ENCODE measurements at places on chromosomes 4 and X.

- peak; percentile 3 for DNase-seq
Measured at GRCh38 chrX:55119712-55120111, 30.9 kb downstream of the PAGE2 start.

- DNase-seq, result peak; percentile 80
Measured at GRCh38 chrX:17590892-17591740, 146.2 kb upstream of the SCML1 start.

- peak; percentile 40 for DNase-seq
Measured at GRCh38 chr4:119038116-119038841, 97.4 kb upstream of the MYOZ2 start.

GRCh38 chr4:79201971-79202370 is 123.9 kb downstream of the NAA11 start:
- DNase-seq, result no peak

DNA sequence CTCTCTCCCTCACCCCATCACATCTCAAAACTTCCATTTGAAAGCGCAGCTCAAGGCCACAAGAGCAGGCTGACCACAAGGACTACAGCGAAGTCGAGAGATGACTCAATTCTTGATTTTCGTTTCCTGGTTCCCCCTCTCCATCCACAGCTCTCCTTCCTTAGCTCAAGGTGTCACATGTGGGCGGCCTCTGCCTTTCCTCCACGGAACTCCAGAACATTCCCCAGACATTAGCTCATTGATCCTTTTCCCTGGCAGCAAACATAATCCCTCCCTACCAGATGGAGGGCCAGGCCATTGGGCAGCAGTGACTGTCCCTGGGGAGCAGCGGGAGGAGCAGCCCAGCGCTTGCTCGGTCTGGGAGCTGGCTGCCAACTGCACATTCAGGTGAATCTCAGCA is 56.3 kb downstream of the CCDC149 start:
- DNase-seq, result peak; percentile 67

- peak; percentile 11 for DNase-seq
Measured at GRCh38 chrX:65610040-65610439, 57.4 kb upstream of the MSN start.

GRCh38 chr4:1290165-1290977 is 680 bp downstream of the MAEA start:
- peak; percentile 4 for DNase-seq

GRCh38 chrX:103565197-103565596 is 20.1 kb upstream of the TCEAL4 start:
- DNase-seq, result no peak

GRCh38 chrX:3268829-3269228 is 77.6 kb downstream of the MXRA5 start:
- DNase-seq, result peak; percentile 71

DNA sequence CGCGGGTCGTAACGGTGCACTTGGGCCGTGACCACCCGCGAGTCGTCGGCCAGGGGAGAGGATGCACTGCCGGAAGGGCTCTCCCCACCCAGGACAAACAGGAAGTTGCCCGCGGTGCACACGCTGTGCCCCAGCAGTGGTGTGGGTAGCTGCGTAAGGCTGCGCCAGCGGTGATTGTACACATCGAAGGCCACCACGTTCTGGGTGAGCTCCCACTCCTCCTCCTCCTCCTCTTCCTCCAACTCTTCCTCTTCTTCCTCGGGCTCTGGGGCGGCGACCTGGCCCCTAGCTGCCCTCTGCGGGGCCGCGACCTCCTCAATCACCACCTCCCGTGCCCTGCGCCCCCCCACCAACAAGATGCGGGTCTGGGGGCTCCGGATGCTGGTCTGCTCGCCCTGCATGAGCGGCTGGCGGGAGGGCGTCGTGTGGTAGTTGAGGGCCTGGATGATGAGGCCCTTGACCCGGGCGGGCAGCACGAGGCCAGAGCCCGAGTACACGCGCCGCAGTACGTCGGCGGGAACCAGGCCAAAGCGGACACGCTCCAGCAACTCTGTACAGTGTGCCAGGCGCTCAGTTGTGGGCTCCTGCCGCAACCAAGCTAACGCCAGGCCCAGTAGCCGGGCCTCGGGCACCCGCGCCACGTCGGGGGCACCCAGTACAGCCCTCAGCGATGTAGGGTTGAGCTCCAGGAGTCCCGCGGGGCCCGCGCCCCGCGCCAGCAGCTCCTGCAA is 1.4 kb downstream of the KLHL34 start:
- no peak for DNase-seq

DNA sequence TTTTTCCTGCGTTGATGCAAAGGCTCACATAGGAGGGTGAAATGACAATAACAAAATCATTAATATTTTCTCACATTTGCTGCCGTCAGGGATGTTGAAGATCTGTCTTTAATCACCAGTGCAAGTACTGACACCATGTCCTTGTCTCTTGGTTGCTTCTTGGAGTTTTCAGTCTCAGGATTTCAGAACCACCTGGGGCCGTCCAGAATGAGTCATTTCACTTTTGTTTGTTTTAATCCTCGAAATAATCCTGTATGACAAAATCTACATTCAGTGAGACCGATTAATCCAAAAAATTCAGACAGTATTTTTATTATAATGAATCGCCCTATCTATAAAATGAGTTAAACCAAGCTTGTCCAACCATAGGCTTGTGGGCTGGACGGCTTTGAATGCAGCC is 47.2 kb downstream of the NEIL3 start:
- DNase-seq, result peak; percentile 34

GRCh38 chr4:83179205-83179604 is 64.7 kb upstream of the PLAC8 start:
- DNase-seq, result no peak

All from IMR-90 (cell line).